Stimulated activated CD8-positive, alpha-beta memory T cell treated with anti-CD3 and anti-CD28 coated beads, Interleukin-4, amount 100 ng/mL, for 24 hours (primary cell): ENCODE measurements at places on chromosomes 5 and 9.

- no peak for DNase-seq
Observed at GRCh38 chr9:33800886-33801285, 5.5 kb downstream of the PRSS3 start.

GRCh38 chr9:77883846-77884771 is 147.5 kb downstream of the GNAQ start:
- no peak for DNase-seq

GRCh38 chr5:174307031-174307408 is 261.5 kb downstream of the NSG2 start:
- DNase-seq: no peak

DNA sequence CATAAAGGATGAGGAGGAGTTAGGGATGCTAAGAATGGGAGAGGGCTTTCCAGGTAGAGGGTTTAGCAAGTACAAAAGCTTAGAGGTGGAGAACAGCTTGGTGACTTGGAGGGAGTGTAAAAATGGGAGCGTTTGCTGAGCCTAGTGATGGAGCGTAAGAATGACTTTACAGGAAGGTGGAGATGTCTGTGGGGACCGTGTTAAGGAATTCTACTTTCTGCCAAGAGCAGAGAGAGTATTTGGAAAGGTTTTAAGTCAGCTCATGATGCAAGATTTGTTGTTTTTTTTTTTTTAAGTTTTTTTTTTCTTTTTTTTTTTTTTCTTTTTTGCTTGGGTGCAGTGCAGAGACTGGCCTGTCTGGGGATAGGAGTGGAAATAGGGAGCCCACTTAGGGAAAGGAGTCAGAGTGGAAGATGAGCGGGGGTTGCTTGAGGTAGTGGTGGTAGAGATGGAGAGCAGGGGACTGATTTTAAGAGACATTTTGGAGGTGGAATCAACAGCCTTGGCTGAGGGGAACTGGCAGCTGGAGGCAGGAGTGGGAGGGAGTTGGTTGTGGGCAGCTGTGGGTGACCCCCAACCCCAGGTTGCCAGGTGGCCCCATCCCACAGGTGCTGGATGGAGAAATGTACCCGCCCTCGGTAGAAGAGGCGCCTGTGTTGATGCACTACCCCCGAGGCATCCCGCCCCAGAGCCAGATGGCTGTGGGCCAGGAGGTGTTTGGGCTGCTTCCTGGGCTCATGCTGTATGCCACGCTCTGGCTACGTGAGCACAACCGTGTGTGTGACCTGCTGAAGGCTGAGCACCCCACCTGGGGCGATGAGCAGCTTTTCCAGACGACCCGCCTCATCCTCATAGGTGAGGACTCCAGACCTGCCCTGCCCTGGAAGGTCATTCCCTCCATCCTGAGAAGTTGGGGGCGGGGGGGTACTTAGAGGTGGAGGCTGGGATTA is 12.4 kb downstream of the PTGS1 start:
- no peak for DNase-seq

DNA sequence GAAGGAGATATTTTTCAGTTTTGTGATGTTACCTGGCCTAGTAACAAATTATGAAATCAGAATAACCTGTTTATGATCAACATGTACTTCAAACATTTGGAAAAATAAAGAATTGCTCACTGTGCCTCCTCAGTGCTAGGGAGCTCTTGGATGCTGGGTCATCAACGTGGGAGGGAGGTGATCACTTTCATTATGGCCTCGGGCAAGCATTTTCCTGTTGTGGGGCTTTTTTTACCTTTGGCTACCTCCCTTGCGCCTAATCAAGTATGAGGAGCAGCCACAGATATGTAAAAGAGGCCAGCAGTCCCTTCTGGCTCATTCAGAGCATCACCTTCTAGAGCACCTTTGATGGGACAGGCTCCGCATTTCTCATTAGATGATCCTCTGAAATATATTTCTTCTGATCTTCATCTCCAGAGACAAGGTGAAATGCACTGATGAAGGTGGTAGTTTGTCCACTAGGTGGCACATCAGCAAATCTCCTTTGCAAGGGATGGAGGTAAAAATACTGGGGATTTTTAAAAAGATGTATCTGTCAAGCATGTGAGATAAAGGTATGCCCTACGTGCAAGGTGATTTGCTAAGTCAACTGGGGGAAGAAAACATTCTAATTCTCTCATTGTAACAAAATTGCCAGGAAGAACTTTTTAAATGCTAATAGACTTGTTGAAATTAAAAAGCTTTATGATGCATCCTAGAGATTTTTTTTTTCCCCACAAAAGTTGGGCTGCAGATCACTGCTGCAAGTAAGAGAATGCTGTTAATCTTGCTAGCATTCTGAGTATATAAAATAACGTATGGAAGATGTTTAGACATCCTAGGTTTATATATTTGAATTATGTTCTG is 218.2 kb downstream of the MAST4 start:
- DNase-seq: no peak

GRCh38 chr9:92638621-92639101 is 31.3 kb downstream of the IPPK start:
- no peak for DNase-seq

DNA sequence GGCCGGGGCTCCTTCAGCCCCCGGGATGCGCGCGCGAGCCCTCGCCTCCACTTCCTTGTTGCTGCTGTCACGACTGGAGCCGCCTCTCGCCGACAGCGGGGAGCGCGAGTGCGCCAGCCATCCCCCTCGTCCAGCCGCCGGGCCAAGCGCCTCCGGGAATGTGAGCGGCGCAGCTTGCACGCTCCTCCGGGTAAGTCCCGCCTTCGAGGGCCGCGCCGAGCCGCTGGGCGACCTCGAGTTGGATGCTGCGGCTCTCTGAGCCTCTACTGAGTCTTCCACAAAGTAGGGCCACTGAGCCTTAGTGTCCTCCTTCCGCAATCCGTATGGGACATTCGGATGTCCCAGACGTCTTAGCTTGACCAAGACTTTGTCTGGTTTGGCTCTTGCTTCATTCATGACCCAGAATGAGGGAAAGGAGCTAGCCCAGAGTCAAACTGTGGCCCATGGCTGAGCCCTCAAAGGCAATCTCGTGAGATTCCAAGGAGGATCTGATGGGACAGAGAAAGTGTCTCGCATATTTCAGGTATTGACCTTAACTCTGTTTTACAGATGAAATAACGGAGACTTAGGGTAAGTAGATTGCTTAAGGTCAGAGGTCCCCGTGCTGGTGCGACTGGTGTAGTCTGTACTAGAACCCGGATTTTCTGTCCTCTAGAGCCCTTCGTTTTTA is 586 bp downstream of the HMGXB3 start:
- peak; percentile 22 for DNase-seq
